ENCODE measurements at places on chromosomes 1 and 21. TPM values are rescaled to one million over a fixed set of nuclear protein-coding genes. Genes with fewer than 3 reads are reported as not detected.

The HUNK gene
- total RNA-seq, result 13.5 TPM

The DIO1 gene
- total RNA-seq, result not detected

The IFI44L gene
- total RNA-seq, result 4.4 TPM

The SLC30A10 gene
- total RNA-seq, result 18.2 TPM

The ADORA3 gene
- total RNA-seq, result 0.74 TPM

The TRIM58 gene
- 5.7 TPM for total RNA-seq

The KRTAP19-1 gene
- not detected for total RNA-seq
